Dermis blood vessel endothelial cell (primary cell): ENCODE measurements at places on chromosomes 7 and 10. TPM values are rescaled to one million over a fixed set of nuclear protein-coding genes. Genes with fewer than 3 reads are reported as not detected.

The PNLIP gene
- not detected in 2 replicates for total RNA-seq

DNA sequence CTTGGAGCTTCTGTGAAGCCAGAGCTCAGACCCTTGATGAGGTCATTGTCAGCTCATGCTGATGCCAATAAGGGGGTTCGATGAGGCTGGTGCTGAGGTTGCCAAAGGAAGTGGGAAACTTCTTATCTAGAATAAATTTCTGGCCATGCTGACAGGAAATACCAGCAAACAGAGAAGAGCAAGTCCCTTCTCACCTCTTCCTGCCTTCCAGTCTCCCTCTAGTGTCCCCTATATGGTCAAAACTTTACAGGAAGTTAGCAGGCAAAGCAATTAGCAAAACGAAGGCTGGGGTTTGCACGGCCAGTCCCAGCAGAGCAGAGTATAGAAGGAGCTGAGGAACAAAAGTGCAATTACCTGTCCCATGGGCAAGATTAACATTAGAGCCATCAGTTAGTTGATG lies 15.1 kb upstream of the NEUROG3 start:
- DNase-seq, result no peak

DNA sequence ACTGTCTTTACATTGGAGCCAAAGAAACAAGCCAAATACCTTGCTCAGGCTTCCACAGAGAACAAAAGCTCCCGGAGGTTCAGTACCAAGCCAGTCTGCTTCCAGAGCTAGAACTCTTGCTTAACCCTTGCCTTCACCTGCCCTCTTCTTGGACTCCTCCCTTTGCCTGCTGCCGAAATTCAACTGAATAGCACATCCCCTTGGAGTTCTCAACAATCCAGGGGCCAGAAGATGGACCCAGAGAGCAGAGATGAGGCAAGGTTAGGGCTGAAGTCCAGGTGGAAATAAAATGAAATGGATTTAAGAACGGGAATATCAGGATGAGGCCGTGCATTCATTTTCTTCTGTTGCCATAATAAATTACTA lies 876 bp upstream of the PIK3AP1 start:
- no peak for DNase-seq

DNA sequence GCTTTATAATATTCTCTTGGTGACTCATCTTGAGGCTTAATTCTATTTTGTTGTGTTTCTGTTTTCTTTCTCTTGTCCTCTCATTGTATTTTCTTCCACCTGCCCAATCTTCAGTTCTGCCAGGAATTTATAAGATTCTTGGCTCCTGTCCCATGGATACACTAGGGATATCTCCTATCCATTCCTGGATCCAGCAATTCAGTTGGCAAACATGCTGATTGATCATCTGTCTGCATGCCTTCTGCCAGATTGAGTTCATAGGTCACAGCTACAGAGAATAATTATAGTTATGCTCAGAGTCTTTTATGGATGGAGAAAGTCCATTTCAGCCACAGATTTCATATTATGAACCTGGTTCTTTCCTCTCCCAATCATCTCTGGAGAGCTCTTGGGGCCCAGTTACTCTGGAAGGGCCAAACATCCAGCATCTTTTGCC lies 140.4 kb upstream of the MAGI2 start:
- DNase-seq, result peak; percentile 8

GRCh38 chr10:77922566-77923179 lies 3.9 kb downstream of the DLG5 start:
- DNase-seq, result no peak

DNA sequence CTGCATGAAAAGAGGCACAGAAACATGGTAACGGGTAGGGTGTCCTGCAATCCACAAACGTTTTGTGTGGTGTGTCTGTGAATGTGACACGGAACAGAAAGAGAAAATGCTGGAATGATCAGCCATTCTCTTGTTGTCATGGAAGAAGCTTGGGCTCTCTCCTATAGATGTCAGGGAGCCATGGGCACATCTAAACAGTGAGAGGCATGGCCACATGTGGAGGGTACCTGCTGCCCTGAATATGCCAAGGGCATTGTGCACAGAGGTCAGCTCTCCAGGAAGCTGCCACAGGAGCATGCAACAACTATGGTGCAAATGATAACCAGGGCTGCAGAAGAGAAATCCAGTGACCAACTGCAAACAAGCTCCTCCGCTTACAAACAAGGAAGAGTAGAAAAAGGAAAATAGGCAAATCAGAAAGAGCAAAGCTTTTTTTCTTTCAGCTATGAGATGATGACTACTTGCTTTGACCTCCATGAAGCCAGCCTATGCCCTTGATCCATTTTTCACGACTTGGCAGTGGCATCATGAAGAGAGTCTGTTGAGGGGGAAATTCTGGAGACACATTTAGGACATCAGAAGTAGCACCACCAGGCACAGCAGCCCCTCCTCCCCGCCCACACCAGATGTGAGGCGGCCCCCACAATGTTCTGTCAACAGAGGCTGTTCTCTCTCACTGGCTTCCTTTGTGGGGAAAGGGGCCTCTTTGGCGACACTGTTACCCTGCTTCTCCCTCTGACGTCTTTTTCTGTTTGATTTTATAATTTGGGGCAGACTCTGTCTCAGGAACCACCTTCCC lies 4.8 kb upstream of the PDE1C start:
- DNase-seq, result no peak
